CD8-positive, alpha-beta T cell (primary cell): ENCODE measurements at places on chromosomes 2 and 18.

GRCh38 chr2:10190737-10191532 lies 68.4 kb downstream of the RRM2 start:
- DNase-seq: no peak

DNA sequence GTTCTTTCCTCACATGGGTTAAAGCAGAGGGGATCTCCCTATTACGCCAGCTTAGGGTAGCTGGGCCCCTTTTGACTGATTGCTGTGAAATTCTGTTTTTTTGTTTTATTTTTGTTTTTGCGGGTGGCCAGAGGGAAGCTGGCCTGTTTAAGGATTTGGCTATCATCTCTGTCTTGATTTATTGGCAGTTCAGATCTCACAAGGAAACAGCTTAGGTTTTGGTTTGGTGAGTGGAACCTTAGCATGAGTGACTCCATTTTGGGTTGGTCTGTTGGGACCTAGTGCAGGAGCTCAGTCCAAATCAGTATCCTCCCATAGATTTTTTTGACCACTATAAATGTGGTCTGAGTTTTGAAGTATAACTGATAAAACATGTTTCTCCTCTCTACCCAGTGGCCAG lies 25.6 kb upstream of the NTSR2 start:
- no peak for DNase-seq

DNA sequence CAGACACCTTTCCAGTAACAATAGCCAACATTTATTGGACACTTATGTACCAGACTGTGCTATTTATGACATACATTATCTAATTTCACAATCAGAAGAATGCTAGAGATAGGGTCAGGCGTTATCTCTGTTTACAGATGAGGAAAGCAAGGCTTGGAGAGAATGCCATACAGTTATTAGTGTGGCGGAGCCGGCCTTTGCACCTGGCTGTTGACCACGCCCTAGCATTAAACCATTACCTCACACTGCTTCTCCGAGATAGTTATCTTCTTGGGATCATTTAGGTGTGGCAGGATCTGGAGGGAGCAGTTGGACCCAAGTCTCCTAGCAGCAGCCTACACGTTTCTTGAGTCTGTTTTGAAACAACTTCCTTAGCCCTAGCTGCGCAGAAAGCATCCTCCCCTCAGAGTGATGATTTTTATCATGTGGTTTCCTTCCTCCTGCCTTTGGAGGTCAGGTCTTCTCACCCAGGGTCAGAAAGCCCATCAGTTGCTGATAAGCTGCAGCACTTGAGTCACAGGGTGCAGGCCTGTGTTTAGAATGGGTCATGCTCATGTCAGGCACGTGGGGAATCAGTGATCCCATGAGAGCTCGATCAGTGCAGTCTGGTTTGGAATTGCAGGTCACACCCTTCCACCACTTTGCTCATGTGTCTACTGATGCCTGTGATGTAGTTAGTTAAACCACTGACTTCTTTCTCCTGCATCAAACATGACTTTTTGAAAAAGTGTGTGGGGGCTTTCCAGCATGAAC lies 118.2 kb downstream of the SPTBN1 start:
- DNase-seq: peak; percentile 95

DNA sequence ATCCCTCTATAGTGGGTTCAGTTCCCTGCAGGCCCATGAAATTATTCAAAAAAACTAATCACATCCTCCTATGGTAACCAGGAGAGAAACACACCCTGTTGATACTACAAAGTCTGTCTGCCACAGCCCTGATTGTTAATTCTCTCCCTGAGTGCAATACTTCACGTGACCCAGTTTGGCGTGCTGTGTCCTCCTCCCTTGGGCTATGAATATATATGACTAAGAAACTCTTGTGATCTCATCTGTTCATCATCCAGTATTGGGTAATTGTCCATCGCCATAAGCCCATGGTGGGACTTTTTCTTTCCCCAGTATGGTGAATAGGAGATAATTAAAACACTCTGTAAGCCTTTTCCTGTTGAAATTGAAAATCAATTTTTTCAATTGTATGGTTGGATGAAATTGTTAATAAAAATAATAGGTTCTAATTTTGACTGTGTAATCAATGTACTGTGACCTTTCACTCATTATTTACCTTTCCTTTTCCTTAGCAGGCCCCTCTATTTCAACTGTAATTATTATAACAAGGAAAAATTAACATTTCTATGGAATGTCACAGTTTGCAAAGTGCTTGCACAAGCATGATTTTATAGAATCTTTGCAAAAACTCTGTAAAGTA lies 1822.6 kb downstream of the SUCLG1 start:
- DNase-seq: no peak

GRCh38 chr2:57886161-57886786 lies 160.3 kb upstream of the VRK2 start:
- DNase-seq: no peak

DNA sequence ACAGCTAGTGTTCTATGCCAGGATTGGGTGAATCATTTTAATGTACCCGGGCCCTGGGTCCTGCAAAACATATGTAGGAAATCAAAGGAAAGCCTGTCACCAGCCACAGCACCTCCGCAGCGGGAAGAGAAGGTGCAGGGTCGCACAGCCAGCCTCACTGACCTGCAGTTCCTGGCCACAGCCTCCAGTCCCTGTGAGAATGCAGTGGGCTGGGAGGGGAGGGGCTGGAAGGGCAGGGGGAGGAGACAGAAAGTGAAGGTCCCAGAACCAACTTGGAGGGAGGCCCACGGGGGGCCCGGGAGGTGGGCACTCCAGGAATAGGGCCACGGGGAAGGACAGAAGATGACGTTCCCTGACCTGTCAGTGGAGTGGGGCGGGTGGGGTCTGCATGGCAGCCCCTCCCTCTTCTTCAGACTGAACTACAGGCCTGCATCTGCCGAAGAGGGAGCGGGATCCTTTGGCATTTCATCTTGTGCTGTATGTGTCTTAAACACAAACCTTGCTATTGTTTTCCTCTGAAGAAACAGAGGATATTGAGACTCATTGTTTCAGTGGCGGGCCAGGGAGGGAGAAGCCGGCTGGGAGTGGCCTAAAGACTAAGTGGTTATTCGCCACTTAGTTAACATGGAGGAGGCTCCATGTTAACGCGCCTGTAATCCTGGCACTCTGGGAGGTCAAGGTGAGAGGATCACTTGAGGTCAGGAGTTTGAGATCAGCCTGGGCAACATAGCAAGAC lies 7.5 kb downstream of the MAL start:
- no peak for DNase-seq

- no peak for DNase-seq
Observed at GRCh38 chr2:42840760-42841159, 48.4 kb upstream of the HAAO start.

- no peak for DNase-seq
Observed at GRCh38 chr2:107595749-107596148, 230.9 kb upstream of the RGPD4 start.

- no peak for DNase-seq
Observed at GRCh38 chr2:56018267-56018666, 94.7 kb upstream of the EFEMP1 start.

GRCh38 chr2:54523324-54523959 lies 67.3 kb downstream of the SPTBN1 start:
- no peak for DNase-seq

DNA sequence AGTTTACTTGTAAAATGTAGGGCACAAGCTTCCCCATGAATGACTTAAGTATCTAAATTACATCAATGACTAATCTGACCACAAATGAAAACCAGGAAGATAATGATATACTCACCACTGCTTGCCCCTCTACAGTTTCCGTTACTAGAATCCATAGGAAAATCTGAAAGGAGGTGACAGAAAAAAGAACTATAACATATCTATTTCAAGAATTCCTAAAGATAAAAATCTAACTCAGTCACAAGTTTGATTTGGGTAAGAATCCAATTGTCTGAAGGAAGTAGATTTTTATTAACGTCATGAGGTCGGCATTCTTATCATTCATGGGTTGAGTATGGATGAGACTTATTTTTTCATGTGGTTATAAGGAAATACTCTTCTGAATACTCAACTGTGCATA lies 7.8 kb downstream of the FRZB start:
- no peak for DNase-seq

DNA sequence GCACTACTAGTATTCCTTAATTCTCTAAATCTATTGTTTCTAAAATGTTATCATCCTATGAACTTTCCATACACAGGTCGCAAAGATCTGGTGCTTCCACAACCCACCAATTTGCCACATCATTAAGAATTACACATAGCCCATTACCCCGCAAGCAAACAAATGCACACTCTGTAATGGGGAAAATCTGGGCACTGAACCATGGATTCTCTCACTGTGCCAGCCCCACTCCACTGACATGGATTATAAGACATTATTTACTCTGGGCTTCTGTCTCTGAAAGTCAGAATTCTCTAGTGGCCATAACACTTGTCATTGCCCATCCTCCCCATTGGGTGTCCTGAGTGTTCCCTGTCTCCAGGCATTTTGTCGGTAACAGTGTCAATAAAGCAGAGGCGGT lies 537.1 kb downstream of the EPHA4 start:
- DNase-seq: no peak

- no peak for DNase-seq
Observed at GRCh38 chr2:118925981-118926380, 16.0 kb upstream of the MARCO start.

- DNase-seq: no peak
Observed at GRCh38 chr18:621291-622043, 24.7 kb downstream of the CLUL1 start.

DNA sequence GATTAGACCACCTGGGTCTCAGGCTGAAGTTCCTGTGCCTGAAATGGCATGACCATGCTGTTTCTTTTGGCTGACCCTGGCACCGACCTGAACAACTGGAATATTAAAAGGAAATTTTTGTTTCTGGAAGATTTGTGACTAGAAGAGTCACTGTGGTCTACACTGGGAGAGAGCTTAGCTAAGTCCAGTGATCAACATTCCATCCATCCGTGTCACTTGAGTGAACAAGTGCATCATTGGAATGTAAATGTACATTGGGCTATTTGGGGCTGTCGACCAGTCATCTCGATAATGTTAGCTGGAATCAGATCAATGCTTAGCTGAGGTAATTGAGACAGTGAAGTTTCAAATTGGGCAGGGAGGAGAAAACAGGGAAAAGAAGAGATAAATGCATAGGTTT lies 95.4 kb upstream of the CCDC85A start:
- no peak for DNase-seq

DNA sequence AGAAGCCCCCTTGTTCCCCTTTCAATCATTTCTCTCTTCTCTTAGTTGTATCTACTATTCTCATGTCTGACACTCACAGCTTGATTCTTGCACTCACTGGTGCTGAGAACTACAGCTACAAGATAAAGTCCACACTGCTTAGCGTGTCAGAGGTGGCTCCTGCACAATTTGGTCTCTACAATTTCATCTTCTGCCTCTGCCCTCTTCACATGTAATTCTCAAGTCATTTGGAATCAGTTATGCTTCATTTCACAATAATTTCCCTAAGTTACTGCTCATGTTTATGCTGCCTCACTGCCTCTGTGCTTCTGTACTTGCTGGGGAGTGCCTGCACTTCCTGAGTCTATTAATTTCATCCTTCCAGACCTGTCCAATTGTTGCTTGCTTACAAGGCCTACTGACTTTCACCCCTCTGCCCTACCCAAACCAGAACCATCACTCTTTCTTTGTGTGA lies 11.6 kb upstream of the NAB1 start:
- no peak for DNase-seq

DNA sequence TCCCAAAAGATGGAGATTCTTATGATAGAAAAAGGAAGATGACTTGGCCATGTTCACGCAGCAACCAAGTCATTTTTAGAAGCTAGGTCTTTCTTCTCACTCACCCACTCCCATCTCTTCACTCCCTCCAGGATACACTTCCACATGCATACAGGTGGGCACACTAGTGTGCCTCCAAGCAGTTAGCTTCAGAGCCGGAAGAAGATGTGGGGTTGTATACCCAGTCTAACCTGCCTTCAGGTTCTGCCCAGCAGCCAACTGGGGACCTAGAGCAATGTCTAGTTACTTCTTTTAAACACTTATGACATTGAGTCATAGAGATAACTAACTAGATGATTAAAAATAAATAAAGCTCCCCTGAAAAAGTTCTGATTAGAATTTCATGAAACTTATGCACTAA lies 21.8 kb upstream of the TANK start:
- DNase-seq: peak; percentile 29

DNA sequence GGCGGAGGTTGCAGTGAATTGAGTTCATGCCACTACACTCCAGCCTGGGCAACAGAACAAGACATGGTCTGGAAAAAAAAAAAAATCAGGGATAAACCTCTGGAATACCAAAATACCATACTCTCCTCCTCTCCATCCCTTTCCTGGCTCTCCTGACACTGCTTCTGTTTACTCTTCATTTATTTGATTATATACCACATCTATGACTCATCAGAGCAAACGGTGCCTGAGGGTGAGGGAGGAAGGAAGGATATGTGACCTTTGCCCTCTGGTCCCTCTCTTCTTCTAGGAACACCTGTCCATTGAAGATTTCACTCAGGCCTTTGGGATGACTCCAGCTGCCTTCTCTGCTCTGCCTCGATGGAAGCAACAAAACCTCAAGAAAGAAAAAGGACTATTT lies 30.0 kb downstream of the VIL1 start:
- no peak for DNase-seq

GRCh38 chr2:134341476-134341875 lies 87.6 kb downstream of the MGAT5 start:
- DNase-seq: no peak

DNA sequence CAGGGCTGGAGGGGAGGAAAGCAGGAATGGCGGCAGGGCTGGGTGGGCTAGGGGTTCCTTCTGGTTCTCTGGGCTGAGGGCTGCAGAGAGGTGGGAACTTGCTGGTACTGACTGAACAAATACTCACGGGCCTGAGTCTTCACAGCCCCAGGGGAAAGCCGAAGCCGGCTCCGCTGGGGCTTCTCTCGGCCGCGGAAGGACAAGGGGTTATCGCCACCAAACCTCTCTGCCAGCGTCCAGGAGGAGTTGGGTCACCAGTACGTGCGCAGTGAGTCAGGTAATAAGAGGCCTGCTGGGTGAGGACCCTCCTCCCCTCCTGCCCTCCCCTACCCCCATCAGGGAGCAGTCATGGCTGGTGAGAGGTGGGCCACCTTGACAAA lies 13.5 kb upstream of the GMPPA start:
- no peak for DNase-seq

- DNase-seq: no peak
Observed at GRCh38 chr2:51528156-51528555, 496.2 kb upstream of the NRXN1 start.
